Renal pelvis (tissue), 12 donors: ENCODE measurements at places on chromosomes 2 and 18. TPM values are rescaled to one million over a fixed set of nuclear protein-coding genes. Genes with fewer than 3 reads are reported as not detected.

ATP8B1 gene
- polyA plus RNA-seq, result 23.5 TPM

HOXD12 gene
- 1.1 TPM for polyA plus RNA-seq

TMEM127 gene
- polyA plus RNA-seq, result 44.8 TPM

GNAL gene
- 4.2 TPM for polyA plus RNA-seq

CD207 gene
- not detected for polyA plus RNA-seq

DNA sequence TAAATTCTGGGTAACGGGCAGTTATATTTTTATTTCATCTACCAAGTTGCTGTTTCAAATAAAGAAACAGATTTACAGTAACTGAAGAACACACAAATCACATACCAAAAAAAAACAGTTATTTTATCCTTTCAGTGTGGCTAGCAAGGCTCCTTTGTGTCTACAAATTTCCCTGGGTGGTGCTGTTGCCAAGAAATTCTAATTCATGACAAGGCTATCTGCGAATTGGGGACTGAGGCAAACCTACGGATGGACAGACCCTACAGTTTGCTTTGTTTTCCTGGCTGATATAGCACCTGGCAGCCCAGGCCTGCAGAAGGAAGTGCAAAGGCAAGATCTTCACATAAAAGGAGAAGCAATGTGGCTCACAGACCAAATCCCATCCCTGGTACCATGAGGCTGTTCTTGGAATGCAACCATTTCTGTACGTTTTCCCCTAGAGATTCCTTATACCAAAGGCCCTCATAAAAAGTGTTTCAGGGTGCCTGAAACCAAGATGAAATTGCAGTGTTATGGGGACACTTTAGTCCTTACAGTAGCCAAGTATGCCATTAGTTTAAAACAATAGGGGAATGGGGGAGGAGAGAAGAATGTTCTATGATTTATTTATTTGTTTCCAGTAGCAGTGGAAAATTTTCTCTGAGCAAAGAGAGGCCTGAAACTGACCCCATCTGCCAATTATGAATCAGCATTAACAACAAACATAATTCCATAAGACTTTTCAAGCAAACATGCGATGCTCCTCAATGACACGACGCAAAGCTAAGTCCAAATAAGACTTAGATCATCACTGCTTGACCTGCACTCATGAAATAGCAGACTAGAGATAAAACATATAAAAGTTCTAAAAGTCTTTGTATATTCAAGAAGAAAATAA, 4.3 kb downstream of the KLF7 start:
- DNase-seq, result no peak

DNA sequence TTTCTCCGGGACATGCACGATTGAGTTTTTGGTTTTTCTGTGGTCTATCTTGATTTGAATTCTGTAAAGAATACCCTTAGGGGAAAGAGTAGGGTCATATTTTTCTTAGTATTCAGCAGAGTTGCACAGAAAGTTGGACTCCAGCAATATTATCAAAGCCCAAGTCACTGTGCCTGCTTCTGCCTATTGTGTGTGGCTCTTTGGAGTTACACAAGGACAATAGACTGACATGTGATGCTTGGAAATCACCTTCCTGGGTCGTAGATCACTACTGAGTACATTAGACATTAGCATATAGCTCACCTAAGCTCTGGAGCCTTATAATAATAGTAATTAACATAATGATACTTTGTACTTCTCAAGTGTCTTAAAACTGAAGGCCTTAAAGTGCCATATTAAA, 238.8 kb upstream of the FOSL2 start:
- no peak for DNase-seq

DNA sequence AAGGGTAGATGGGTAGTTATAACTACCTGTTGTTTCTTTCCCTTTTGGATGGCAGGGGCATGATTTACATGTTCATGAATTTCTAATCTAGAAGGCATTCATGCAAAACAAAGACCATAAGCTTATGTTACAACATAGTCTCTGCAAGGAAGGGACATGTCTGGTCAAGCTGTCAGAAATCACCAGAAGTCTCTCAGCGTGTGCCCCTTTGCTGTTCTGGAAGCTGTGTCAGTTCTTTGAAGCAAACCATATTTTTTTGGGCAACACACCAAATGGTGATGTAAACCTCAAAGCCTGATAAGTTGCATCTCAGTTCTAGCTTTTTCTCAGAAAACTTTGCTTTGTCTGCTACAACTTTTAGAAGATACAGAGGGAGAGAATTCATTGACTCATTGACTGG, 173.5 kb upstream of the CTAGE1 start:
- DNase-seq, result peak; percentile 26

DNA sequence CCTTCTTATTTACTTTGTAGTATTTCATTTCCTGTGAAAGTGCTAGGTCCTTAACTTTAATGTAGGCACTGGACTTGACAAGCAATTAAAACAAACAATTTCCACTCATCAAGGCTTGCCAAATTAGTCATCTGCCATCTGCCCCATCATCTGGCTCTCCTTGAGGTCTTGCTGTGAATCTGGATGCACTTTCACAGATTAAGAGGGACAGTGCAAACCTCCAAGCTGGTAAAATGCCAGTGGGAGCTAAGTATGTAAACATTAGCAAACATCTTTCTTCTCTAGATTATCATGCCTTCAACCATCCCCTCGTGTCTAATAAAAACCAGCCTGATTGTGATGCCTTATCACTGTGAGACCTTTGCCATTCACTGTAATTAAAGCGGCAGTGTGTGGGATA, 402.9 kb downstream of the ERBB4 start:
- DNase-seq, result no peak

GRCh38 chr2:46162329-46163097, 134.7 kb upstream of the EPAS1 start:
- DNase-seq, result no peak

DNA sequence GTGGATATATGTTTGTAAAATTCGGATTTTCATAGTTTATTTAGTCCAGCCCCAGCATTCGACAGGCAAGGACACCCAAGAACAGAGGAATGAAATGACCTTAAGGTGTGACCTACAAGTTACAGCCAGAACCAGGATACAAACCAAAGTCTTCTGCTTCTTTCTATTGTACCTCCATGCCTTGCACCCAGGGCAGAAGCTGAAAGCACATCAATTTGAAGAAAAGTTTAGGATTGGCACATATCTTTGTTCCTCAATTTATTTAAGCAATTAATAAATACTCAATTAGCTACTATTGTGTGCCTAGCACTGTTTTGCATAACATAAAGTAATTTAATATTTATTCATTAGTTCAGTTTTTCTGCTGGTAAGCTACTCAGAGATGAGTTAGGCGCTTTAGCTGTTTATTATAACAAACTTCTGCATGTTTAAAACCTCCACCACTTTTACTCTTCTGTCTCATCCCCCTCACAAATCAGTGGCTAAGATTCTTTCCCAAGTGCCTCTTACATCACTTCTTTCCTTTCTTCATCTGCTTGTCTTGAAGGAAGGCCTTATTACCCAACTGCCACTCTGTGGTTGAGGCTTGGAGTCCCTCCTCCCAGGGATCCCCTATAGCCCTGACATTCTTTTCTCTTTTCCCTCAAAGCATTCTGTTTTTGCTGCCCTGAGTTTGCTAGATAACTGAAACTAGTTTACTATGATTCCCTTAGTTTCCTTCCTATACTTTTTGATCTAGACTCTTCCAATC, 37.1 kb upstream of the DARS1 start:
- no peak for DNase-seq

DNA sequence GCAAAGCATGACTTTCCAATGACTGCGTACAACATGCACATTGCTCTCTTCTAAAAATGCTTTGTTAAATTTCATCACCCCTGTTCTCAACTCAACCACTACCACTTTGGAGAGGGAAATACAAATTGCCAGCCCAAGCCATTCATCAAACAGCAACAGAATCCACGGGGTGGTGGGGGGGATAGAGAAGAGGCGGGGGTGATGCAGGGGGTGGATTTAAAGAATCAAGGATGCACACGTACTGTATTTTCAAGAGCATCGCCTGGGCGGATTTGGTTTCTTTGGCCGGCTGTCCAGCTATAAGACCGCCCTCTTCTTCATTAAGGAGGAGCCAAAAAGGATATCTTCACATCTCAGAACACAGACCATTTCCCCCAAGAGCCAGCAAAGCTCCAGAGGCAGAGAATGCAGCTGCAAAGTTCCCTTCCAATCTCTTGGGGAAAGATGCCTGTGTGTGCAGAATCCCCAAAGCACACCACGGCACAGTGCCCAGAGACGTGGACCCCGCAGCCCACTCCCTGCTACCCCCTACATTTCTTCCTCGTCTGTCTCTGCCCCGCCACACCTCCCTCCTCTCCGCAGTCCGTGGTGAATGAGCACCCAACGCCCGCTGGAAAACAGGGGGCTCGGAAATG, 977 bp downstream of the SLC8A1 start:
- DNase-seq, result peak; percentile 74

- DNase-seq, result no peak
Observed at GRCh38 chr2:10873790-10874437, 37.8 kb upstream of the KCNF1 start.

DNA sequence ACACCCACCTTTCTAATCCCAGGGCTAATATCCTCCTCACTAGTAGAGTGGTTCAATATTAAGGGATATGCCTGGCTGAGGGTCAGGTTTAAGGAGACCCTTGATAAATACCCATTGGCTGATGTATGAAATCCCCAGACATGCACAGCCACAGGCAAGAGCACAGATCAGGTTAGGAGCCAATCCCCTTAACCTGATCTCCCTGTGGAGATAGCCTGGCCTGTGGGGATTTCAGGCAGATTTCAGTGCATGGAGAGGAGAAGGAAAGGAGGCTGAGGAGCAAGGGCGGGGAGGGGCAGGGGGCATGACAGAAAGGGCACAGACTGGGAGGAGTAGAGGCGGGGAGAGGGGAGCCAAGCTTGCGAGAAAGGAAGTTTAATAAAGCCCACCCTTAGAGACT, 129.0 kb downstream of the LOXHD1 start:
- DNase-seq, result no peak
